ENCODE measurements at places on chromosomes 4 and X.

DNA sequence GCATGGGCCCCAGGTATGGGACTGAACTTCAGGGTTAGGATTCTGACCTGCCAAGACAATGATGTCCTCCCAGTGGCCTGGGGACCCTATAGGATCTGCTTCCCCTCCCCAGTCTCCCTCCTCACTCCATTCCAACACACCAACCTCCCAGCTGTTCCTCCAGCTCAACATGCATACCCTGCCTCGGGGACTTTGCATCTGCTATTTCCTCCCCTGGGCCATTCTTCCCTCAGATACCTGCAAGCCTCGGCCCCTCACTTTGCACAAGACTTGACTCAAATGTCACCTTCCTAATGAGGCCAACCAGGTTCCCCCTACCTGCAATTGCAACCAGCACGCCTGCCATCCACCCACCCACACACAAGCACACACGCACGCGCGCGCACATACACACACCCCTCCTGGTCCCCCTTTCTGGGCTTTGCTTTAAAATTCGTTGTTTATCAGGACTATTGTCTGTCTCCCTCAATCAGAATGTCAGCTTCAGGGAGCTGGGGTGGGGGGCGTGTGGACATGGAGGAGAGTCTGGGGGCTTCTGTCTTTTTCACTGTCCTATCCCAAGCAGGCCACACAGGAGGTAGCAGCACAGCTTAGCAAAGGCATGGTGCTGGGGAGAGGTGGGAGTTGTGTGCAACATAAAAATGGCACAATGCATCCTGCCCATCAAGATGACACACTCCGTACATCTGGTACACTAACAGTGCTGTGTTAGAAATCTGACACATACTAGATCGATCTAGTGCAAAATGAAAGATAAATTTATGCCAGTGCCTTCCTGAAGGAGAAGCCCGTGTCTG is 20.6 kb upstream of the PPP2R2C start:
- no peak for DNase-seq

DNA sequence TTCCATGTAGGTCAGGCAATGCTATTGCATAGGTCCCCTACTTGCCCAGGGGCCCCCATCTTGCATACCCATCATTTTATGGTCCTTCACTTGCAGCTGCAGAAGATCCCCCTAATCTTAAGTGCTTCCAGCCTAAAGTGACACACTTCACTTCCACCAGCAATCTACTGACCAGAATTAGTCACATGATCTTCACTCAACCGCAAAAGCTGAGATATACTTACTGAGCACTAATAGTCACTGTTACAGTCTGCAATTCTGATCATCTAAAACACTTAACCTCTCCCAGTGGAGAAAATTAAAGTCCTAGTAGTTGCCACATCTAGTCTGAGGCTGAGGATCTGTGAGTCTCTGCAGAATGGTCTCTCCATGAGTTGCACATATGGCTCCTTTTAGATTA is 82.1 kb downstream of the AREG start:
- DNase-seq = no peak

DNA sequence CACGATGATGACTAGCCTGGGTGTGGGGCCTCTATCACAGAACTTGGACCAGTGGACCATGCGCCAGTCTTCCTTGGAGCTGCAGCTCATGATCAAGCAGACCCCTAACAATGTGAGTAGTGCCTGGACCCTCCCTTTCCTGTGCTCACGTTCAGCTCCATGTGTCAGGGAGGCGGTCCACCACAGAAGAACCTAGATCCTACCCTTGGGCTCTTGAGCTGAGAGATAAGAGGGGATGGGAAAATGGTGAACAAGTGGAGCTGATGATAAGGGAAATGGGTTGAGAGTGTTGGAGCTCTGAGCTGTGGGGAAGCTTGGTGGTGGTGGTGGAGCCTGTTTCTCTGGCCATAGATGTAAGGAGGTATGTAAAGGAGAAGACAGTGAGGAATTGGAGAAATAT is 13.1 kb downstream of the MED12 start:
- DNase-seq = no peak

DNA sequence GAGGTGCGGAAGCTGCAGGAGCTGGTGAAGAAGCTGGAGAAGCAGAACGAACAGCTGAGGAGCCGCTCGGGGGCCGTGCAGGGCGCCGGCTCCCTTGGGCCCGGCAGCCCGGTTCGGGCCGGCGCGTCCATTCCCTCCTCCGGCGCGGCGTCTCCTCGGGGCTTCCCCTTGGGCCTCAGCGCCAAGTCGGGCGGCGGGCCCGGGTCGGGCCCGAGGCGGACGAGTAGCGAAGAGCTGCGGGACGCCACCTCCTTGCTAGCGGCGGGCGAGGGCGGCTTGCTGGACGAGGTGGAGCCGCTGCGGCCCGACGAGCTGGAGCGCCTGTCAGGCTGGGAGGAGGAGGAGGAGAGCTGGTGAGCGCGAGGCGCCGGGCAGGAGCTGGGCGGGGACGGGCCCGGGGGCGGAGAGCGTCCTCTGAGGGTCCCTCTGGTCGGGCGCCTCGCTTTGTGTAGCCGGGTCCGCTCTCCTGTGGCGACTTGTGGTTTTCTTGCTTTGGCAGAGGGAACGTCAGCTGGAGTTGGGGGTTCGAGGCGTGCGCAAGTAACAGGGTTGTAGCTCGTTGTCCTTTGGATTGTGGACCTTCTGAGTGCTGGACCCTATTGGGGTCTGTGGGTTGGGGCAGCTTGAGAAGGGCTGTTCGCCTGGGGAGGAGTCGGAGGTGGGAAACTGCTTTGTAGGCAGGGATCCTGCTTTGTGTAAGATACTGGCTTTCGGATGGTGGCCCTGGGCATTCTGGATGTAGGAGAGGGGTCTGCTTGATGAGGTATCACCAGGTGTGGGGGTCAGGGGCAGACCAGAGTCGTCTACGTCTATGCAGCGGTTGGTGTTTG is 662 bp downstream of the SLAIN2 start:
- DNase-seq = peak; percentile 28

DNA sequence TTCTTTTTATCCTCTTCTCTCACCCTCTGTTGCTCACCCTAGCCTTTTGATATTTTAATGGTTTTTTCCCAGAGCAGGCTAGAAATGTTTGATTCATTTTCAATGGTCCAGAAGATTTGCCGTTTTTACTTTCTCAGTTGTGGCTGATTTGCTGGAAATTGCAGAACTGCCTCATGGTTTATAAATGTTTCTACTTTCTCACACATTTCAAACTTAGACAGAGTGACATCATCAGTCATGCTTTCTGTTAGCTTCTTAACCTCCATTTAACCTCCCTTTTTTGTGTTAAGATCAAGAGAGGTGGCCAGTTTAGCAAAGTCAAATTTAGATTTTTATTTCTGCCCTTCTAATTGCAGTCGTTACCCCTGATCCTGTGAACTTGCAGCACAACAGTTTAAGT is 8.7 kb downstream of the RXFP1 start:
- DNase-seq = no peak

- no peak for DNase-seq
Observed at GRCh38 chr4:99043346-99043745, 45.2 kb downstream of the ADH5 start.

DNA sequence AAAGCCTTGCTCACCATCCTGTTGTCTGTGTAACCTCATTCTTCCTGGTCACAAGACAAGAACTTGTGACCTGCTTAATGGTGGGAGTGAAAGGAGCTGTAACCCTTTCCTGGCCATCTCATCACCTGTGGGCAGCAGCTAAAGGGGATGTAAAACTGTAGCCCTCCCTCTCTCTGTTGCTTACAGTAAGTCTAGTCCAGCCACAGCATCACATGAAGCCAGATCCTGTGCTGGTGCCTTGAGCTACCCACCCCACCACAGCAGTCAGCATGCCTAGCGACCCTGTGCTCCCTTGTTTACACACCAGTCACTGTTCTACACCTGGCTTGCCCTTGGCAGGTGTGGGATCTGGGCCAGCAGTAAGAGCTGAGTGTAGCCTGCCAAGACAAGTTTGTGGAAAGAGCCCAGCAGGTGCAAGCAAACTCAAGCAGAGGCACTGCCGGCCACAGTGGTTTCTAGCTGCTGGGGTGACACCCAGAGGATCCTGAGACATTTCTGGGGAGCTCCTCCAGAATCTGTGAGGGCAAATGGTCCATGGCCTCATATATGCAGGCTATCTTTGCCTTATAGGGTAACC is 41.0 kb downstream of the UGT2B28 start:
- DNase-seq = no peak

GRCh38 chr4:61507091-61507490 is 307.0 kb downstream of the ADGRL3 start:
- no peak for DNase-seq

DNA sequence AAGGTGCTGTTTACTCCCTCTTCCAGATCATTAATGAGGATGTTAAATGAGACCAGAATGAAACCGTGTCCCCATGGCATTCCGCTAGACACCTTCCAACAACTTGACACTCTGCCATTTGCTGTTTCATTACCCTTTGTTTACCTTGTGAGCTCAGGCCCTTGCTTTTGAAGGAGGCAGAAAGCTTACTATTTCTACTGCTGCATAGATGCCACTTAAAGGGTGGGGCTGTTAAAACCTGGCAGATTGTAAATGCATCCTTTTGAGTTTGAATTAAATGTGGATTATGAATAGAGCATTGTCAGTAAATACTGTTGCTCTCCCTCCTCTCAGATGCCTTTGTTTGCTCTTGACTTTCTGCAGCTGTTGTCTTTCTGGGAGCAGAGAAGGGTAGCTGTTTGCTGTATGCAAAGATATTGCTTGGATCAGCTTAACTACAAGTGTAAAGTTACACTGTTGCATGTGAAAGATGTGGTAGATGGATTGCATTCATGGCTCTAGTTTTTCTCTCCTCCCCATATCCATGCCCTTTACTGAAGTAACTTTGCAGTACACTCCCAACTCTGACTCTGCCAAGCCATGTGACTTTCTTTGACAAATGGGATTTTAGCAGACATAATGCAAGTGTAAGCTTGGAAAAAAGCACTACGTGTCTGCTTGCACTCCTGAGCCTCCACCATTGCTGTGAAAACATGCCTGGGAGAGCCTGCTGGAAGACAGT is 75.0 kb upstream of the DHX15 start:
- peak; percentile 37 for DNase-seq

GRCh38 chrX:149720021-149720689 is 8.3 kb downstream of the MAGEA11 start:
- peak; percentile 31 for DNase-seq

DNA sequence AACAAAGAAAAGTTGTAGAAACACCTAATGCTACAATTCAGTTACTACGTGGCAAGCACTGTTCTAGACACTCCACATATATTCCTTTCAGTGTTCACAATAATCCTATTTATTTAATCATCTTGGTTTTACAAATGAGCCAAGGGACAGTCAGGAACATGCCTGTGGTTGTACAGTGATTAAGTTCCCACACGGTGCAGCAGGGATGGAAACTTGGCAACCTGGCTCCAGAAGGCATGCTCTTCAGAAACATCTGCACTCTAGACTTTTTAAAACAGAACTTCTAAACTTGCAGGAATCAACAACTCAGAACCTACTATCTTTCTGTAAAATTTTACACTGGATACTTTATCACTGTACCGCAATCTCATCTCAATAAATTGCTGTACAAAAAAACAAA is 32.1 kb downstream of the TAPT1 start:
- no peak for DNase-seq

- no peak for DNase-seq
Observed at GRCh38 chr4:41646862-41647261, 101.7 kb downstream of the PHOX2B start.

GRCh38 chrX:71291381-71291780 is 7.9 kb downstream of the NONO start:
- DNase-seq = no peak

- DNase-seq = no peak
Observed at GRCh38 chr4:8558080-8558960, 21.9 kb upstream of the GPR78 start.

GRCh38 chr4:27720010-27720766 is 859.5 kb downstream of the STIM2 start:
- no peak for DNase-seq

GRCh38 chr4:155419266-155419665 is 42.5 kb upstream of the MAP9 start:
- DNase-seq = no peak

DNA sequence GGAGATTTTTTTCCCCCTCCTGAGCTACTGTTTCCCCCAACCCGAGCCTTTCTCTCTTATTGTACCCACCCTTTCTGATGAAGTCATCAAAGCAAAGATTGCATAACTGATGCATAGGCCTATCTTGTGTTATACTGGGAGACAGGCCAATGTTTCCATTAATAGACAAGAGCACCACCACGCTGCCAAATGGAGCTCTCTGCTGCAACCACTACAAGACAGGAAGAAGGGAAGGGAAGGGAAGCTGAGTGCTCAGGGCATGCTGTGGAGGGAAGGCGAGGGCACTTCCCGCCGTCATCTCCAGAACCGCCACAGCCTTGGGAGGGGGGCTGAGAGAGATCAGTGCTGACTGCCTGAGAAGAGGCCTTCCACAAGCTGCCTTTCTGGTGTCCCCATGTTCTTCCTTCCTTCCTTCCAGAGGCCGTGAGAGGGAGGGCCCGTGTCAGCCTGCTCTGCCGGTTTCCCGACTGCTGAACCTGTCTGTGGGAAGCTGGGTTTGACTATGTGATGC is 75.0 kb downstream of the MGST2 start:
- peak; percentile 50 for DNase-seq

- DNase-seq = no peak
Observed at GRCh38 chrX:115940888-115941332, 229.6 kb upstream of the AGTR2 start.

DNA sequence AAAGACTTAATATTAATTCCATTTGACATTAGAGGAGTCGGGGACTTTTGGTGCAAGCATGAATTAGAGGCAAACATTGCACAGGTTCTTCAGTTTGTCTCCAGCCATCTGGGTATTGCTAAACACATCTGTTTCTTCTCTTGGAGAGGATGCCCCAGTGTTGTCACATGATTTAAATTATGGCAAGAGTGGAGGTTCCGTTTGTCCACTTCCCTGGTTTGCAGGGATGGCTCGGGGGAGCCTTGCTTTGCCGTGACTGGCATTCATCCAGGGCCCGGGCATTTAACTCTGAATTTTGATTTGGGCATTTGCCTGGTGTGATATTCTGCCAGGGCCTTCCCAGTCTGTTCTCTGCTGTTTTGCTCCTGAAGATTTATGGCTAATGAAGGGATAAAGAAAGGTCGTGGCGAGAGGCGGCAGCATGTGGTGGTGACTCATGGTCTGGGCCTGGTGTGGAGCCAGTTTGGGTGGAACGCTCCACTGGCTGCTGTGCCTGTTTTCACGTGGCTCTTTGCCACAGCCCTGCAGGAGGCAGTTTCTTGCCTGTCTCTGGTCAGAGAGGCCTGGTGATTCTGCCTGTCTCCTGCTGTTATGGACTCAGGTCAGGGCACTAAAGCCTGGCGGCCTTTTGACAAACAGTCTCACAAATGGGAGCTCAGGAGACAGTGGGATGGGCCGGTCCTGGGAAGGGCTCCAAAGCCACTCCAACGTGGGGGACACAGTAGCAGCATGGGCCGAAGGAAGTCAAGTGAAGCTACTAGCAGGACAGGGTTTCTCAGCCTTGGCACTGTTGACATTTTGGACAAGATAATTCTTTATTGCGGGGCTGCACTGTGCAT is 99.4 kb upstream of the PGRMC2 start:
- no peak for DNase-seq
